Frontal cortex (tissue), 4 donors: ENCODE measurements at places on chromosomes 6 and 20. TPM values are rescaled to one million over a fixed set of nuclear protein-coding genes. Genes with fewer than 3 reads are reported as not detected.

DNA sequence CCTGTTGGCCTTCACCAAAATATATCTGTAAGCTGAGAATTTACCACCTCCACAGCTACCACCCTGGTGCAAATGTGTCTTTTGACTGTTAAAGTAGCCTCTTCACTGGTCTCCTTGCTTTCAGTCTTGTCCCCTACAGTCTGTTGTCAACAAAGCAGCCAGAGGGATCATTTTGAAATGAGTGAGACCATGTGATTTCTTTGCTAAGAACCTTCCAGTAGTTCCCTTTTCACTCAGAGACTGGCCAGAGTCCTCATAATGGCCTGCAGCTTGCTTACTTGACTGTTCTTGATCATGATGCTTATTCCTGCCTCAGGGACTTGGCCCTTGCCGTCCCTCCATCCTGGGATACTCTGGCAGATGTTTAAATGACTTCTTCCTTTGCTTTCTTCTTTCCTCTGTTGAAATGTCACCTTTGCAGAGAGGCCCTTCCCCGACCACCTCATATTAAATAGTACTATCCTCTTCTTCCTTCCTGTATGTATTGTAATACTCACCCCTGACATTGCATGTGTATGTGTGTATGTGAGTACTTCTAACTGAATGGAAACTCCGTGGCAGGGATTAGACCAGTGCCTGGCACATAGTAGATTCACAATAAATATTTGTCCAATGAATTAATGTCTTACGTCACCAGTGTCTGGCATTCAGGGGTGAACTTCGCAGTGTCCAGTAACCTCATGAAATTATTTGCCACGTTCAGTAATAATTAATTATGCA lies 5.0 kb downstream of the MANBAL start:
- DNase-seq = no peak

DNA sequence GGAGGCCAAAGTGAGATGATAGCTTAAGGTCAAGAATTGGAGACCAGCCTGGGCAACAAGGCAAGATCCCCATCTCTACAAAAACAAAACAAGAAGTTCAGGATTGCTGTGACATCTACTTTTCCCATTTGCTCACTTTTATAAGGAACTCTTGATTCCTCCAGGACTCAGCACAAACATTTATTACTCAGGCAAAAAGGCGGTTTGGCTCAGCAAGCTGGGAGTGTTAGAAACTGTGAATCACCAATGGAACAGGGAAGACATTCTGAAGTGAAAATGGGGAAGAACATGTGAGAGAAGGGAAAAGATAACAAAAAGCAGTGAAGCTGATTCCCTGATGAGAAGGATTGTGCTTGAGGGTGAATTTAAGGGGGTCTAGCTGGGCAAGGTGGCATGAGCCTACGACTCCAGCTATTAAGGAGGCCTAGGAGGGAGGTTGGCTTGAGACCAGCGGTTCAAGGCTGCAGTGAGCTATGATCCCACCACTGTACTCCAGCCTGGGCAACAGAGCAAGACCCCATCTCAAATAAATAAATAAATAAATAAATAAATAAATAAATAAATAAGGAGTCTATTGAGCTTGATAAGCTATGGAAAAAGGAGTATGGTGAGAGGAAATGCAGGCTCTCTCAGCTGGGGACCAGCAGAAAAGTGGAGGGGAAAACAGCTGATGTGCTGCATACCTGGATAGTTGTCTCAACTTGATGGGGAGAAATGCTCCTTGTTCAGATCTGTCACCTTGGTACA lies 65.4 kb upstream of the HDDC2 start:
- DNase-seq = no peak

Gene FAM209B
- total RNA-seq = not detected

- DNase-seq = no peak
Measured at GRCh38 chr6:160102956-160103824, 18.4 kb upstream of the SLC22A1 start.

DNA sequence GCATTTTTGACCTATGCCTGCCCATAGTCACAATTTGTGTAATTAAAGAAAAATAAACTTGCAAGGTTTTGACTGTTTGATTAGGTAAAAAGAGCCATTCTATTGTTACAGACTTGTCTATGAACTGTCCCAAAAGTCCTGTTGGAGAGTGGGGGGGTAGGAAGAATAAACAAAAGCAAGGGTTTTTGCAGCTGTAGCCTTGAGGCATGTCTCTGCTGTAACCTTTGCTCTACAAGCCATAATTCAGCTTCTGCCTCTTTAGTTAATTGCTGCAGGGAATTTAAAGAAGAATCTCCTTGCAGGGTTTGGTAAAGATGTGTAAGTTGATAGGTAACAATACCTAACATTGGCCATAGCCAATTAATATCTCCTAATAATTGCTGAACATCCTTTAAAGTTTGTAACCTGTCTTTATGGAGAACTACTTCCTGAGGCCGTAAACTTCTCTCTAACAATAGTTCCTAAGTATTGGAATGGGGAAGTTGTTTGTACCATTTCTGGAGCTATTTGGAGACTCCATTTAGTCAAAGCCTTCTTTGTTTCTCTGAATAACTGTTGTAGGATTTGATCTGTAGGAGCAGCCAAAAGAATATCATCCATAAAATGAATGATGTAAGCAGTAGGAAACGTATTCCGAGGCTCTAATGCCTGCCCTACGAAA lies 7.9 kb upstream of the ABHD12 start:
- no peak for DNase-seq

GRCh38 chr20:61354001-61354390 lies 101.9 kb downstream of the CDH4 start:
- no peak for DNase-seq

GRCh38 chr6:78525976-78526375 lies 341.4 kb upstream of the IRAK1BP1 start:
- DNase-seq = no peak

DNA sequence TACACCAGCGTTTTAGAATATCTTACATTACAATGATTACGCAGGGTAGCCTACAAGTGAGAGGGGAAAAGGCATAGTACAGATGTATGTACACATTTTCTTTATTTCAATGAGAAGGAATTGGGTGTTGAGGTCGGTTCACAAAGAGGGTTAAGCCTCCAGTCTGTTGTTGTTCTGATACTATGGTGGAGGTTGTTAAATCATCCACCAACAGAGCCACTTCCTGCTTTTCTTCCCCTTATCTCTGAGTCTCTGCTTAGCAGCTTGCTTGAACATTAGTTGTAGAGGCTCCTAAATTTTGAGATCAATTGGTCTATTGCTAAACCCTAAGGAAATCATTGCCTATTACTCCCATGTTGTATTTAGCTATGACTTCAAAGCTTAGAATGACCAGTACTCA lies 7.3 kb downstream of the RGS17 start:
- no peak for DNase-seq

- no peak for DNase-seq
Measured at GRCh38 chr6:25326960-25327359, 47.8 kb downstream of the CARMIL1 start.

DNA sequence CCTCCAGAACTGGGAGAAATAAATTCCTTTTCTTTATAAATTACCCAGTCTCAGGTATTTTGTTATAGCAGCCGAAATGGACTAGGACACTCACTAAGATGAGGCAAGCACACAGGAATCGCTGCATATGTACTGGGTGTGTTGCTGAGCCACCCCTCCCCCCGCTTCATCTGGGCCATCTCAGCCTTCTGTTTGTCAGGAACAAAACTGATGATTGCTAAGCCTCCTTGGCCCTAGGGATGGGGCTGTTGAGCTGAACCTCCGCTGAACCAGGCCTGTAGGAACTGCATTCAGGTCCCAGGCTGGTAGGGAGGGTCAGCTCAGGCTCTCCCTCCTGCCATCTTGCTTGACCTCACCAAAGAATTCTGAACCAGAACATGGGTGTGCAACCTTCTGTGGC lies 108.6 kb downstream of the MAP3K7 start:
- no peak for DNase-seq

- DNase-seq = no peak
Measured at GRCh38 chr6:170405311-170405975, 98.9 kb downstream of the FAM120B start.

- no peak for DNase-seq
Measured at GRCh38 chr6:3820563-3820962, 28.6 kb upstream of the FAM50B start.

DNA sequence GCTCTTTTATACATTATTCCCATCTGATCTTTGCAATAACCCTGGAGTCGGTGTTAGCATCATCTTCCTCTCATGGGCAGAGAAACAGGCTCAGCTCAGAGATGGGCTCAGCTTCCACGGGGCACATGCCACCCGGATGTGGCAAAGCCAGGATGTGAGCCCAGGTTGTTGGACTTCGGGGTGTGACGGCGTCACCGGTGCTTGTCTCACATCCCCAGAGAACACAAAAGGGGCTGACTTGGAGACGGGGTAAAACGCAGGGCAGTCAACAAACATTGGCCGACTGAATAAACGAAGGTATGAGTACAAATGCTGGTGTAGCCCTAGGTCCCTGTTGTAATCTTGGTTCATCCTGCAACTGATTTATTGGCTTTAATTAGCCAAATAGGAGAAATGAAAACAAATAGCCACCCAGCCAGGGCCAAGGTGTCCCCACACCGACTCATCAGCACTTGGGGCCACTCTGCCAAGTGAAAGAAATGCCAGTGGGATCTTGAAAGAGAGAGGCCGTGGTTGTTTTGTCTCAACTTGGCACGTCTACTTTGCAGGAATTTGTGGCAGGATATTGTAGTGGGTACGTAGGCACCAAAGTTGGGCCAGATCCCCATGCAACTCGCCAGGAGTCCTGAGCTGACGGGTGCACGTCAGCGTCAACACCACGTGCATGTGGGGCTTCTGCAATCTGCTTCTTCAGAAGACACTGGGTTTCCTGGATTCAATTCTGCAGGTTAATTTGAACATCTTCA lies 42.8 kb downstream of the APCDD1L start:
- no peak for DNase-seq

- no peak for DNase-seq
Measured at GRCh38 chr20:3854462-3854871, 7.8 kb downstream of the MAVS start.

DNA sequence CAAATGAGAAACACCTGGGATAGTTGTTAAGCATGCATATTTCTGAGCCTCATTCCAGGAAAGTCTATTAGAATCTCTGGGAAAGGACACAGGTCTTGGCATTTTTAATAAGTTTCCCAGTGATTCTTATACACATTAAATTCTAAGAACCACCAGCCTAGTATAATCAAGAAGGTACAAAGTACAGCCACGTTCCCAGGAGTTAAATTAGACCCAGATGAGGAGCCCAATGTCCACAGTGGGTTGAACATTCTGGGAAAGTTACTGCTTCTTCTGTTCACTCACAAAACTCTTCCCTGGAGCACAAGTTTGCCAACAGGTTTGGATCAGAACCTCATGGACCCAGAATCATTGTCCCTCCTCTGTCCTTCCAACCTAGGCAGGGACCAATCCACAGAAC lies 90.4 kb downstream of the RCAN2 start:
- DNase-seq = no peak

Gene C6orf58
- total RNA-seq = 1.6 TPM

Gene MAP7
- 5.7 TPM for total RNA-seq

GRCh38 chr6:157479464-157480303 lies 98.7 kb downstream of the ZDHHC14 start:
- DNase-seq = no peak

DNA sequence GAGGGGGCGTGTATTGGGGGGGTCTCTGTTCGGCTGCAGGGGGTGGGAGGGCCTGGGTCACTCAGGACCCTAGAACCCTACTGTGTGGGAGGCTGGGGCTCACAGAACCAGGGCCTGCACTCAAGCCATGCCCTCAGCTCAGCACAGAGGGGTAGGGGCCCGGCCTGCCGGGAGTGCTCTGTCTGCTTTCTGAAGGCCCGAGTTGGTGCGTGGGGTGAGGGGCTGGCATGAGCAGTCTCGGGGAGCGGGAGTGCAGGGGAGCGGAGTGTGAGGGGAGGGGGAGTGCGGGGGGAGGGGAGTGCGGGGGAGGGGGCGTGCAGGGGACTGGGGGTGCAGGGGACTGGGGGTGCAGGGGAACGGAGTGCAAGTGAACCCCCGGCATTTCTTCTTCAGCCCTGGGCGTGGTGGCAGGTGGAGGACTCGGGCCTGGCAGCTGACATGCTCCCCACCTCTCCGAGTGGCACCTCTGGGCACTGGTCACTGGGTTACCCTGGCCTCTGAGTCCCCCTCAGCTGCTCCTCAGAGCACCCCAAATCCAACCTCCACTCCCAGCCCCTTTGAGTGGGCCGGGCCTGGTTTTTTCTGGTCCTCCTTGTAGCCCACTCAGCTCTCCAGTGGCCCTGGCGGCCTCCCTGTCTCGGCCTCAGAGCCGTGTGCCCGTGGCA lies 1.0 kb downstream of the COL20A1 start:
- no peak for DNase-seq

GRCh38 chr20:24761220-24762065 lies 187.6 kb upstream of the CST7 start:
- DNase-seq = no peak

Gene BMP5
- 3.3 TPM for total RNA-seq

DNA sequence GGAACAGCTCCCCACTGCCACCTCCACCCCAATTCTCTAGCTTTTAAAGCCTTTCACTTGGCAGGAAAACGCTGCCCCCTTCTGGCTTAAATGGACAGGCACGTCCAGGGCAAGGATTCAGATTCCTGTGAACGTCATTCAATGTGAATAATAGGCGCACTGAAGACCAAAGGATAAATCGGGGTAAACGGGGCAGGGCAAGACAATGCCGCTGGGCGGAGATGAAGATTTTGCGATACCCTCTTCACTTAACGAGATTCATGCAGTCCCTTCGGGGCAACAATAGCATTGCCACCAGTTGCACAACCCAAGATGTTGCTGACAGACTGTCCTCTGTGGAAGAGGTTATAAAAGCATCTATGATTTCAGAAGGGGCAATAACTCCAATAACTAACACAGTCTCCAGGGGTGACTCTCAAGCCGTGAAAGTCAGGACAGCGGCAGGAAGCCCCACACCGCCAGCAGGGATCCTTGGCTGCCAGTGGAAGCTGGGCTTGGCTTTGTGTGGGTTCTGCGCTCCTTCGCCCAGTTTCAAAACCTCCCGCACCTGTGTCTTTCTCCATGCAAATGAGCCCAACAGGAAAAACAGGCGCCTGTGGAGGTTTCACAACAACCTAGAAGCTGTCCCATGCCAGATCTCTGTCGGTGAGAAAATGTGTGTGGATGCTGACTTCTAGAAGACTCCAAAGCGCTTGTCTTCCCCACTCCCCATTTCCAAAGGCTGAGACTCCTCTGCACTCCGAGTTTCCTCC lies 291.8 kb downstream of the BMP7 start:
- peak; percentile 11 for DNase-seq

Gene AKAP12
- total RNA-seq = 40.4 TPM

- peak; percentile 87 for DNase-seq
Measured at GRCh38 chr6:89352278-89353117, at the start of gene UBE2J1. UBE2J1 (minus strand) TSS chr6:89352722; CDS start chr6:89352569, 153 bp downstream.

- DNase-seq = no peak
Measured at GRCh38 chr20:15847196-15847784, 726.0 kb downstream of the KIF16B start.

- DNase-seq = no peak
Measured at GRCh38 chr6:42159431-42160024, 13.6 kb upstream of the GUCA1A start.
